ENCODE measurements at places on chromosomes 2 and 18.

GRCh38 chr2:112004253-112004645, 50.8 kb upstream of the TMEM87B start:
- no peak for DNase-seq
- H3K4me3 ChIP-seq = no peak overlapping the region
- no peaks in the 10 kb centered on the region for H3K27me3 ChIP-seq
- H3K36me3 ChIP-seq = no peaks in the 10 kb centered on the region
- H3K4me1 ChIP-seq = no peaks in the 10 kb centered on the region
- H3K27ac ChIP-seq = no peak overlapping the region

DNA sequence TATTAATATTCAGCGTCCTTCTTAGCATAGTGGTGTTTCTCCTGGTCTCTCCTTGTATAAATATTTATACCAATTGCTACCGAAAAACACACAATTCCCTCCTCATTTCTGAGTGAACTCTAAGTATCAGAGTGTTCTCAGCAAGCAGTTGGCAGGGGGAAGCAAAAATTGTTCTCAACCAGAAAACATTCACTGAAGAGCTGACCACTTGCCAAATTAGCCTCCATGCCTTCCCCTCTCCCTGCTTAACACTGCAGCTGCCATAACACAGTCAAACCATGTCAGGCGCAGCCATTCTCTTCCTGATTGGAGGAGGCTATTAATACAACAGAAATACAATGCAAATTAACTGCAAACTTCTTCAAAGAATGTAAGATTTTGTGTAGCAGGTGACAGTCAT, 105.0 kb downstream of the COL6A3 start:
- DNase-seq = no peak
- H3K27me3 ChIP-seq = no peaks in the 10 kb centered on the region
- H3K4me3 ChIP-seq = no peak overlapping the region

GRCh38 chr2:25885933-25886332, 7.6 kb upstream of the ASXL2 start:
- no peaks in the 10 kb centered on the region for H3K36me3 ChIP-seq
- H3K27ac ChIP-seq = no peak overlapping the region
- no peak for DNase-seq
- H3K4me3 ChIP-seq = no peak overlapping the region

- no peak for DNase-seq
- peaks cover 7% of the 10 kb centered on the region for H3K4me1 ChIP-seq
- H3K27me3 ChIP-seq = peaks cover 5% of the 10 kb centered on the region
- H3K36me3 ChIP-seq = no peaks in the 10 kb centered on the region
- H3K27ac ChIP-seq = no peak overlapping the region
Measured at GRCh38 chr2:20108655-20109396, 57.4 kb upstream of the LAPTM4A start.

DNA sequence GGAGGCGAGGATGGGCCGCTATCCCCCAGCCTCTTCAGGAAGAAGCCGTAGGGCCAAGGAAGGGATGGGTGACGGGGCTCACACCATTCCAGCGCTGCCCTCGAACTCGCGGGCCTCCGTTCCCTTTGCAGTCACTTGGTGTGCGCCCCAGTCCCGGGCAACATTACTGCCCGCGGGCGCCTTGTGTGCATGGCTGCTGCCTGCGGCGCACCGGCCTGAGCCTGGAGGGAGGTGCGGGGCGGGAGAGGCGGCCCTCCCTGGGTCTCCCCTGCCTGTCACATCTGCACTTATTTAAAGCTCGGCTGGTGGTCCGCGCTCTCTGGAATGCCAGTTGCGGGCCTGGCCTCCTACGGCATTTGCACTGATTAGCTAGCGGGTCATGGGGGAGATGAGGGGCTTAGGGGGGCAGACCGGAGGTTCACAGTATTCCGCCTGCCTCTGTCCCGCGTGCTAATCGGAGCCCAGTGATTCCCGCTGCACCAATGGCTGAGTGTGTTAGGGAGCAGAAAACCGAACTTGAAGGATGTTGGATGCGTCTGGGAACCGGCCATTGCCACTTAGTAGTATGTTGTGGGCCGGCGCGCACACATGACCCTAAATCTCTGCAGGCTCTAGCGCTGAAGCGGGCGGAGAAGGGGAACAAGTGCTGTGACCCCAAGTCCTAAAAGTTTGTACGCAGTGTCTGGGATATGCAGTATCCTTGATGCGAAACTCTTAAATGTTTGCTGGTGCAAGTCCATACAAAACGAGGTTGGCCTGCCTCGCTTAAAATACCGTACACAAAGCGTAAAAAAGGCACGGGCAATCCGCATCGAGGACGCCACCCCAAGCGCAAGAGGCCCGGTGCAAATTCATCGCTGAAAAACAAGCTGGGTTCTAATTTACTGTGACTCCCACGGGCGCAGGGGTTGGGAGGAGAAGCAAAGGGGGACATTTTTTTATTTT, 161.2 kb upstream of the SIX2 start:
- H3K4me3 ChIP-seq = no peak overlapping the region
- peaks cover 16% of the 10 kb centered on the region for H3K27me3 ChIP-seq
- no peaks in the 10 kb centered on the region for H3K36me3 ChIP-seq

All from glutamatergic neuron (in vitro differentiated cells).